HAP-1 (cell line): ENCODE measurements at places on chromosomes 5 and 9.

- DNase-seq = no peak
Measured at GRCh38 chr9:134621558-134622110, 20.0 kb upstream of the COL5A1 start.

GRCh38 chr5:96209829-96210228, 223.2 kb downstream of the PCSK1 start:
- no peak for DNase-seq

DNA sequence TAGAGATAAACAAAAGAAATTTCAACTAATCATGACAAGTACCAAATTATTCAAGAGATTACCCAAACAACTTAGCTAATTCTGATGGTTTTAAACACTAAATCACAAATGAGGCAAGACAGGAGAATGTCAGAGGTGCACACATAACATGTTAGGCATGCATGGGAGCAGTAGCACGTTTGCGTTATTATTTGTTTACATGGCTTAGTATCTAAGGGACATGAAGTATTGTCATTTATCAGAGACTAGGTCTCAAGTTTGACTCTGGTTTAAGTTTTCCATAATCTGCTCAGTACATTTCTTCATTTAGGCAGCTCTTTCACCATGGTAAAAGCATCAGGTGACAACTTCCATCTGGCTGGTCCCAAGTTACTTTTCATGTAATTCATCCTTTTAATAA, 244.1 kb upstream of the TNC start:
- no peak for DNase-seq

DNA sequence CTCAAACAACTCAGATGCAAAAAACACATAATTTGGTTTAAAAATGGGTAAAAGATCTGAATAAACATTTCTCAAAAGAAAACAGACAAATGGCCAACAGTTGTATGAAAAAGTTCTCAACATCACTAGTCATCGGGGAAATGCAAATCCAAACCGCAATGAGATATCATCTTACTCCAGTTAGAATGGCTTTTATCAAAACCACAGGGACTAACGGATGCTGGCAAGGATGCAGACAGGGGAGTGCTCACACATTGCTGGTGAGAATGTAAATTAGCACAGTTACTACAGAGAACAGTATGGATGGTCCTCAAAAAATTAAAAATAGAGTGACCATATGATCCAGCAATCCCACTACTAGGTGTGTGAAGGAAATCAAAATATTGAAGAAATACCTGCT, 589.1 kb upstream of the ADAMTS16 start:
- DNase-seq = no peak

DNA sequence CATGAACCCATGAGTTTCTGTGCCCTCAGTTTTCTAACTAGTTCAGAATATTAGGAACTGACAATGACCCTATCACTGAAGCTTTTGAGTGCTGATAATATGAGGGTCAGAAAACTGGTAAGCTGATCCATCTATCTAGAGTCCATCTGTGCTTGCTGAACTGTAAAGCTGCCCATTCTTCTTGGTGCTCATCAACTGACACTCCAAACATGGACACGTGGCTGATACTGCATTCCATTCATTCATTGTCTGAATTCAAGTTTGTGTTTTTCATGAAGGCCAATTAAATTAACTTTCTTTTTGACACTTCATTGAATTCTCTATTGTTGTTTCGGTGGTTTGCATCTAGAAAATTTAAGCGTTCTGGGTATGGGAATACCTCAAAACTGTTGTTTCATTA, 17.6 kb downstream of the NREP start:
- DNase-seq = no peak

DNA sequence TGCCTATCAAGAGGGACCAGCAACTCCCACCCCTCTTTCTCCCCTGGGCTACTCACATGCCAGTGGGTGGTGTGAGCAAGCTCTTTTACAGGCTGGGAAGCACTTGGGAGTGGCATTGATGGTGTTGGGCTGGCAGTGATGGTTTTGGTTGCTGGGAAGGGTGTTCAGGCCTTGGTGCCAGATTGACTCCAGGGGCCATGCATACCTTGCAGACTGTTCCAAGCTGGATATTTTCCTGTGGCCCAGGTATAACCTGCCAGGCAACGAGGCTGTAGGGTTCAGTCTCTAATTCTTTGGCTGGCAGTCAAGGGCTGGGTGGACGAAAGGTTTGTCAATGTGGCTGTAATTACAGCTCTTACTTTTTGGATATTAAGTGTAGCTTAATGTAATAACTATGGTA, 177.3 kb downstream of the MACROH2A1 start:
- no peak for DNase-seq

DNA sequence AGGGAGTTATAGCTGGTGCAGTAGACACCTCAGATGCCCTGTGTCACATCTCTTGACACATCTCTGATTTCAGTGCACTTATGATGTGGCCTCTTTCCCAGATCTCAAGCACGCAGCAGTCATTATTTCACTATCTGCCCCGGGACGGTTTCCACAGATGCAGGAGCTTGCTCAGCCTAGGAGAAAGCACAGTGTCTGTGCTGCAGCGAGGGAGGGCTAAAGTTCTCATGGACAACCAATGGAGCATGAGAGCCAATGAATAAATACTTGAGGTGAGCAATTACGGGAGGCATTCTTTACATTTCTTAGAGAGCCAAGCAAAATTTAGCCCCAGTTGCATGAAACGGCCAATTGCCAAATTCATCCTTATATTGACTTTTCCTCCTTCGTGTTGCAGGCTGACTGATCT, 7.4 kb upstream of the MOB3B start:
- no peak for DNase-seq

GRCh38 chr5:81819556-81820317, 68.8 kb upstream of the SSBP2 start:
- DNase-seq = no peak

- DNase-seq = no peak
Measured at GRCh38 chr9:91911657-91912056, 38.4 kb downstream of the ROR2 start.

DNA sequence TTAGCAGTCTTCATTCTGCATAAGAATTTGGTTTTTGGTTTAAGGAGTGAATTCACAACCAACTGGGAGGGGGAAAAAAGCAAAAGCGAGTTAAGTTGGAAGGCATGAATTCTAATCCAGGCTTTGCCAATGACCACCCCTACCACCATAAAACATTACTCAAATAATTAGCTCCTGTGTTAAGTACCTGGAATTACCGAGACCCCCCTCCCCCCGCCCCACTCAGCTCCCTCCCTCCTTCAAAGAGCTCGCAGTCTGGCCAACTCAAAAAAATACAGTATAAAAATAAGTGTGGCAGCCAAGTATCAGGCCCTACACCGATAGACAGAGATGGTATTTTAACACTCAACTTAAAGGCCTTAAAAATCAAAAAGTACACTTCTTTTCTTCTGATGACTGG, 492 bp downstream of the ATG12 start:
- DNase-seq = no peak

DNA sequence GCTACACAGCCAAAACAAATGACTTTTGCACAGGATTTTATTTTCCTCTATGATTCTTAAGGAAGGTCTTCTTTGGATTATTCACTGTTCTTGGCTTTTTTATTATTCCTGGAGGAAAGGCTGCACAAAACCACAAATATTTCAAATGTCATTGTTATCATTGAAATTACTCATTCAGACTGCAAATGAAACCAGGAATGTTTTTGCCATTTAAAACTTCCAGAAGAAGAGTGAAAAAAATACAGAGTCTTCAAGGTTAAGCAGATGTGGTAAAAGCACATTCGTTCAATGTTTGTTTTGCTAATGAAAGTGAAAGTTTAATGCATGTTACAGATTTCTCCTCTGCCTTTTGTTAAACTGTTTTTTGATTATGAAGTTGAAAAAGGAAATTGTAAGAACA, 238.2 kb downstream of the TLE4 start:
- DNase-seq = peak; percentile 64

DNA sequence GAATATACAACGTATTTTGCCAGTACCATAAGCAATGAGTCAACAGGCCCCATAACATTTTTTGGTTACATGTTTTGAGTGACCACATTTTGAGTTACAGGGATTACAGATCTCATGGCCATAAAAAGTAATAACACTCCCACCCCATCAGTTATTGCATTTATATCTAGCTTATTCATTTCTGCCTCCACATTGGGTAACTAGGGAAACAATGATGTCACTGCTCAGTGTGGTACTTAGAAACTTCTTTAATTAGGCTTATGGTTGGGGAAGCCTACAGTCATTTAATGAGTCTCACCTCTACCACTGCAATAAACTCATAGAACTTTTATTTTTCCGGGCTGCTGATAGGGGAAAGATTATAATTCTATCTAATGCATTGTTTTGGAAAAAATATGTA, 39.9 kb upstream of the SMIM15 start:
- DNase-seq = no peak
